ENCODE measurements at places on chromosomes 16 and 17.

GRCh38 chr17:29568331-29569244 lies at the start of gene TP53I13:
TSS of gene TP53I13 (plus strand) at chr17:29568701. CDS start at chr17:29568759, 58 bp downstream.
- DNase-seq, result peak; percentile 84

GRCh38 chr16:83343935-83344366 lies 463.8 kb upstream of the HSBP1 start:
- DNase-seq, result no peak

DNA sequence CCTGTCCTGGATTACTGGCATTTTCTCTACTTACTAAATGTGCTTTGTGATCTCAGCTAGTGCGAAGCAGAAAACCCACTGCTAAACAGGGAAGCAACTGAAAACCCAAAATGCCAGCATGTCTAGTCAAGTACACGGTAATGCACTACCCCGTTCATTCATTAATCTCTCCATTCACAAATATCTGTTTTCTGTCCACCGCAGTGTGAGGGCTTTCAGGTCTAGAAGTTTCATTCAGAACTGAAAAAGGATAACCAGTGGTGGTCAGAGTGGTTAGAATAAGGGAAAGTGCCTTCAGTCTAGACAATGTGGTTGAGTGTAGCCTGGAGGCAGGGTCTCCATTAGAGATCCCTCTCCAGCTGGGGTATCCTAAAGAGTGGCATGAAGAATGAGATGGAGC lies 68.3 kb downstream of the C17orf67 start:
- no peak for DNase-seq

DNA sequence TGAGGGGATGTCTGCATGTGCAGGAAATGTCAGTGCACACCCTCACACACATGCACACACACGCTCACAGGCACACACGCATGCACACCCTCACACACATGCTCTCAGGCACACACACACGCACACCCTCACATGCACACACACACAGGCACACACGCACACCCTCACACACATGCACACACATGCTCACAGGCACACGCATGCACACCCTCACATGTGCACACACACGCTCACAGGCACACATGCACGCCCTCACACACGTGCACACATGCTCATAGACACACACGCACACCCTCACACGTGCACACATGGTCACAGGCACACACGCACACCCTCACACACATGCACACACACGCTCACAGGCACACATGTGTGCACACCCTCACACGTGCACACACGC lies 77.6 kb upstream of the ZNF469 start:
- no peak for DNase-seq

GRCh38 chr17:27974531-27975145 lies 67.8 kb upstream of the NLK start:
- DNase-seq, result no peak

- DNase-seq, result no peak
These were observed 31.2 kb downstream of the GNAO1 start for GRCh38 chr16:56222474-56222997.

- no peak for DNase-seq
These were observed 24.8 kb downstream of the MRM3 start for GRCh38 chr17:806781-807522.

DNA sequence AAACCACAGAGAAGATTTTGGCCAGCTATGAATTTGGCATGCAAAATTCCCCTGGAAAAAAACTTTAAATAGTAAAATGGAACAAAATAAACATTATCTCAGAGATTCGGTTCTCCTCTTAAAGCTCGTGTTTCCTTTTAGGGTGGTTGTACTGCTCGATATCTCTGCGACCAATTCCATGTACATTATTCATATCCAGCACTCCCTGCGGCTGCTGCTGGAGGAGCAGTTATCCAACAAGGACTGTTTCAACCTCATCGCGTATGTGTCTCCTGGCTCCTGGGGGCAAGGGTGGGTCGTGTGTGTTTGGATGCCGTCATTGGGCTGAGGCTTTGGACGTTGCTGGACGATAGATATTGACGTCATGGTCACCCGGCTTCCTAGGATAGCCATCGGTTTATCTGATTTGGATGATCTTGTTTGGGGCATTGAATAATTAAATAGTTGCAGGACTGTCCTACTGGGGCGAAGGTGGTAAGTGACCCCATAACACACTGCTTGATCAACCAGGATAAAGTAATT lies 33.8 kb downstream of the VWA3A start:
- no peak for DNase-seq

- DNase-seq, result no peak
These were observed 21.4 kb upstream of the NPTX1 start for GRCh38 chr17:80497726-80498241.

DNA sequence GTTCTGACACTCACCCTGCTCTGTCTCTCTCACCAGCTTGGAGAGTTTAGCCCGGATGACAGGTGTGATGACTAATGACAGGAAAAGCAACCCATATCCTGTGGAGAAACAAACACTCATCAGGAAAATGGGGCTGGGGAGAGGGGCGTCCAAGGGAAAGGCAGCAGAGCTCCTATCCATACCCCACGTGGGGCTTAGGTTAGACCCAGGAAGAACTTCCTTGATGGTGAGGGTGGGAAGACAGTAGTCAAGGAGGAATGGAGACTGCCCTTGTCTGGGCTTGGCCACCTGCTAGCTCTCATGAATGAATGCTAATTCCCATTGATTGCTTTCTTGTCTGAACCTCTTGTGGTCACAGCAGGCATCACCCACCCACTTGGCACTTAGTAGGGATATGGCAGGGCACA lies 3.8 kb downstream of the SLC46A1 start:
- no peak for DNase-seq

DNA sequence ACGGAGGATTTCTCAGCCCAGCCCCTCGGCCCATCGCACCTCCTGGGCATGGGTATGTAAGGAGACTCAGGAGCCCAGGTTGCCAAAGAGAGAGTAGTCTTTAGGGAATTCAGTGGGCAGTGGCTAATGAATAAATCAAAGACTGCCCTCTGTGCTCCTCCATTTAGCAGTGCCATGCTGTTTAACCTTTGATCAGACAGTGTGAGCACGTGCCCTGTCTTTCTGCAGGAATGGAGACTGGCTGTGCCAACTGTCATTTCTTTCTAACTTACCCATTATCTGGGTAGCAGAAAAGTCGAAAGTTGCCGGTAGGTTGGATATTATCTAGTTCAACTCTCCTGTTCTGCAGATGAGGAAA lies 62.4 kb downstream of the CDRT4 start:
- no peak for DNase-seq

DNA sequence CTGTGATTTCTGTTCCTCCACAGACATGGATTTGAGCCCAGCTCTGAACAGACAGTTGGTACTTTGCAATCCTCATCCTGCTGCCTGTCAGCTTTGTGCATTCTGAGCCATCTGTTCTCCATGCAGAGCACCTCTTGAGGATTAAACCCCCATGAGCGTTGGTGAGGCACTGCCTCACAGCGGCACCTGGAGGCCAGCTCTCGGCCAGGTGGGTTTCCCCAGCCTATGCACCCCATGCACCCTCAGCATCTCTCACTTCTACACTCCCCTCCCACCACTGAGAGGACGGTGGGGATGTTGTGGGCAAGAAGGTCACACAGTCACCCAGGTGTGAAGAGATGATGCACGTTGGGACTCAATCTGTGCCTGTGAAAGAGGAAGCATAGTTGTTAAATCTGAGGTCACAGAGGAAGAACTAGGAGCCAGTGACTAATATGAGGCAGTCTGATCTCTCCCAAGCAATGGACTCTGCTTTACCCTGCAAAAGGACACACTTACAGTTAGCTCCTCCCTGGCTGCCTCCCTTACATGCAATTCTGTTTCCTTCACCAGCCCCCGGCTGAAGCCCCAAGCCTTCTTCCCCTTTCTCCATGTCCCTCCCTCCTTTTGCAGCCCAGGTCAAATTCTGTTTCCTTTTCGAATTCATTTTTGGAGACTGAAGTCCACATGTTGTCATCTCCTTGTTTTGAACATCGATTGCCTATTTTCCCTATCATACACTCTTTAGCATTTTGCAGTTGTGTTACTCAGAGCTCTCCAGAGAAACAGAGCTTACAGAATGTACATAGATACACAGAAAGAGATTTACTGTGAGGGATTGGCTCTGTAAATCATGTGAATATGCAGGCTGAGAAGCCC lies 58.5 kb downstream of the HS3ST3B1 start:
- DNase-seq, result peak; percentile 13

GRCh38 chr17:28878981-28879380 lies 18.6 kb downstream of the FLOT2 start:
- DNase-seq, result no peak

- DNase-seq, result no peak
These were observed 59.1 kb downstream of the TRIM37 start for GRCh38 chr17:59047616-59048015.

DNA sequence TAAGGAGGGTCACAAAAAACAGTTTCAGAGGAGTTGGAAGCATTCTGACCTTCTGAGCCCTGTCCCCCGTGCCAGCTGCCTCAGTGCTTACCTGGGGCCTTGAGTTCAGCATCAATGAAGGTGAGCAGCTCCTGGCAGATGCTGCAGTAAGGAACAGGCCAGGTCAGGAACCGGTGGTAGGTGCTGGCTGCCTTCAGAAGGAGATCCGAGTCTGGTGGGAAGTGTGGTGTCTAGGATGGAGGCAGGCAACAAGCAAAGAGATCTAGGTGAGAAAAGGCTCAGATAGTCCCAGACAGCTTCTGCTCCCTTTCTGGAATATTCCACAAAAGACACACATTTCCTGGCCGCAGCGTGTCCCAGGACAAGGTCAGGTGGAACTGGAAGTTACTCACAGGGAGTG lies 37.2 kb upstream of the PIK3R6 start:
- no peak for DNase-seq

- no peak for DNase-seq
These were observed 13.3 kb downstream of the FAM20A start for GRCh38 chr17:68587847-68588246.

DNA sequence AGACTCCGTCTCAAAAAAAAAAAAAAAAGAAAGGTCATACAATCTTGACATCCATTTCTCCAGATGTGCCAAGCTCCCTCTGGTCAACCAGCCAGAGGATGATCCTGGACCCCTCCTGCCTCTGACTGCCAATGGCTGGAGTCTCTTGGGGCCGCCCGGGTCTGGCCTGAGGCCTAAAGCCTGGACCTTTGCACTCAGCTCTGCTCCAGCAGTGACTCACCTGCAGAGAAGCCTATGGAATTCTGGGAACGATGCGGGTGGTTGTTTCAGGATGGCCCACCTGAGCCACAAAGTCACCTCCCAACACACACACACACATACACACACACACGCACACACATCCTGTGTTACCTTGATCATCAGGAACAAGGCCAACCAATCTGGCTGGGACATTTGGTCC lies 64.0 kb upstream of the DNAH17 start:
- DNase-seq, result no peak

DNA sequence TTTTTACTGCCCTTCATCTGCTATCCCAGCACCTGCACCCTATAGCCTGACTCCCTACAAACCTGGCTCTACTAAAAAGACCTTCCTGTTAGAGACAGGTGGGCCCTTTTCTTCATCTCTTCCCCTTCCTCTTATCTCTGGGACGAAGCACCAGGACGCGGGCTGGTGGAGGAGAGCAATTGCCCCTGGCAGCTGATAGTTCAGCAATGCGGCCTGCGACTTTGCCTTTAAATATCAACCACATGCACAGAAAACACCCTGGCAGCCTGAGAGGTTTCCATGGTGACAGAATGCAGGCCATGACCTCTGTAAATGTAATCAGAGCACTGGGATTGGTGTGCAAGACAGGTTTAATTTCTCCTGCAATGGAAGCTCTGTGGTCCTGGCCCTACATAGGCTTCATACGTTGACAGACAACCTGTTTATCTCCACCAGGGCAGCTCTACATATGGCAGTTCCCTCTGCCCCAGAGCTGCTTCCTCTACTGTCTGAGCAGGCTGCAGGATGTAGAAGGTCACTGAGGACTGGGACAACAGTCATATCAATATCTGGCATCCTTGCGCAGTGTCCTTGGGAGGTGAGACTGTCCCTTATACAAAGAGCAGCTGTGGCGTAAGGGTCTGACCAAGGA lies 10.0 kb upstream of the SKAP1 start:
- peak; percentile 31 for DNase-seq

DNA sequence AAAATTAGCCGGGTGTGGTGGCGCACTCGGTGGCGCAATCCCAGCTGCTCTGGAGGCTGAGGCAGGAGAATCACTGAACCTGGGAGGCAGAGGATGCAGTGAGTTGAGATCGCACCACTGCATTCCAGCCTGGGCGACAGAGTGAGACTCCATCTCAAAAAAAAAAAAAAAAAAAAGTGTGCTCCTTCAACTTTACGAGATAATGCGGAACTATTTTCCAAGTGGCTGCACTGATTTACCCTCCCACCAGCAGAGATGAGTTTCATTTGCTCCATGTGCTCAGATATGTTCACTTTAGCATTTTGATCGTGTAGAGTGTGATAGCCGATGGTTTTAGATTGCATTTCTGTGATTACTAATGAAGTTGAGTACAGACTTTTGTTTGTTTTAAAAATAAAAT lies 20.0 kb upstream of the LASP1NB start:
- no peak for DNase-seq

DNA sequence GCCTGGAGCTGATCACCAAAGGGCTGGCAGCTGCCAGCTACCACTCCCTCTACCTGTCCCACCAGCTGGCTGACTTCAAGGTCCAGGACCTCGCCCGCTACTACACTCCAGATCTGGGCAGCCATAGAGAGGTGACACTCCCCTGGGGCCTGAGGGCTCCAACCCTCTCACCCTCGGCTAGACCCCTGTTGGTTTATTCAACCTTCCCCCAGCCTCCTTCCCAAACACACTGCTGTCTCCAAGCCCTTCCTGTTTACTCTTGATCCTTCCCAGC lies 18.0 kb downstream of the ALOX12B start:
- DNase-seq, result no peak

DNA sequence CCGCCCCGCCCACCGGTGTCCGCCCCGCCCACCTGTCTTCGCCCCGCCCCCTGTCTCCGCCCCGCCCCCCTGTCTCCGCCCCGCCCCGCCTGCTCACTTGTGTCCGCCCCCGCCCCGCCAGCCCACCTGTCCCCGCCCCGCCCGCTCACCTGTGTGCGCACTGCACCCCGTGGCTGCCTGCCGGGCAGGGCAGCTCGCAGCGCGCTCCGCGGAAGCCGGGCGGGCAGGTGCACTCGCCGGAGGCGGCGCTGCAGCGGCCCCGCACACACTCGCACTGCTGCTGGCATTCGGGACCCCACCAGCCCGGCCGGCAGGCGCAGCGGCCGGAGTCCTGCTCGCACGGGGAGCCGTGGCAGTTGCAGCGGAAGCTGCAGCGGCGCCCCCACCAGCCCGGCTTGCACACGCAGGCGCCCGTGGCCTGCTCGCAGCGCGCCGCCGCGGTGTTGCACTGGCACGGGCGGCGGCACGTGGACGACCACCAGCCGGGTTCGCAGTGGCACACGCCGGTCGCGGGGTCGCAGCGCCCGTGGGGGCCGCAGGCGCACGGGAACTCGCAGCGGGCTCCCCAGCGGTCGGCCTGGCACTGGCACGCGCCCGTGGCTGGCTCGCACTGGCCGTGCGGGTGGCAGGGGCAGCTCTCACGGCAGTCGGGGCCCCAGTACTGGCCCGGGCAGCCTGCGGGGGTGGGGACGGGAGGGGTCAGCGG lies 2.1 kb downstream of the SCARF1 start:
- DNase-seq, result peak; percentile 58

- DNase-seq, result no peak
These were observed 168.9 kb downstream of the SHISA9 start for GRCh38 chr16:13070268-13070667.

- no peak for DNase-seq
These were observed 128.1 kb downstream of the KIF2B start for GRCh38 chr17:53950858-53951250.

- no peak for DNase-seq
These were observed 3.5 kb downstream of the METRNL start for GRCh38 chr17:83082909-83083367.

All from stimulated activated naive CD4-positive, alpha-beta T cell treated with Interleukin-2 at 50 U/mL for 16 hours (primary cell).